ENCODE measurements at places on chromosomes 1 and 21.

DNA sequence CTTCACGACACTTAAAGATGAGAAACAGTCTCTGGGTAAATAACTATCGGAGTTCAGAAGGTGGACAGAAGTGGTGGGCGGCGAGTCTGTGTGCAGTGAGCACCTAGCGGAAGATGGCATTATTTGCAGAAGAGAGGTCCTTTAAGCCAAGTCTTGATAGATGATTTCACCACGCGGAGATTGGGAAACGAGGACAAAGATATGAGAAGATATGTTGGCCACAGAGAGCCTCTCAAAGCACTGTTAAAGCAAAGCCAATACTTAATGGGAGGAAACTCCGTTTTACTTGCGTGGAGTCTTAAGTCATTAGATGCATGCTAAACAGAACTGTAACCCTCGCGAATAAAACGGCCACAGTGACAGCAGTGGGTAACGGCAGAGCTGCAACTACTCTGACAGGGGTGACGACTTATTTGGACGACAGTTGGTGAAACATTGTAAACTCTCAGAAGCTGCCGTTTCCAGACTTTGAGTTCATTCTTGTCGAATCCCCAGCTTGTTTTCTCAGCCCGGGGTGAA is 577 bp upstream of the CEP350 start:
- DNase-seq = peak; percentile 32

GRCh38 chr1:246705368-246705767 is 18.8 kb upstream of the SCCPDH start:
- DNase-seq = no peak

DNA sequence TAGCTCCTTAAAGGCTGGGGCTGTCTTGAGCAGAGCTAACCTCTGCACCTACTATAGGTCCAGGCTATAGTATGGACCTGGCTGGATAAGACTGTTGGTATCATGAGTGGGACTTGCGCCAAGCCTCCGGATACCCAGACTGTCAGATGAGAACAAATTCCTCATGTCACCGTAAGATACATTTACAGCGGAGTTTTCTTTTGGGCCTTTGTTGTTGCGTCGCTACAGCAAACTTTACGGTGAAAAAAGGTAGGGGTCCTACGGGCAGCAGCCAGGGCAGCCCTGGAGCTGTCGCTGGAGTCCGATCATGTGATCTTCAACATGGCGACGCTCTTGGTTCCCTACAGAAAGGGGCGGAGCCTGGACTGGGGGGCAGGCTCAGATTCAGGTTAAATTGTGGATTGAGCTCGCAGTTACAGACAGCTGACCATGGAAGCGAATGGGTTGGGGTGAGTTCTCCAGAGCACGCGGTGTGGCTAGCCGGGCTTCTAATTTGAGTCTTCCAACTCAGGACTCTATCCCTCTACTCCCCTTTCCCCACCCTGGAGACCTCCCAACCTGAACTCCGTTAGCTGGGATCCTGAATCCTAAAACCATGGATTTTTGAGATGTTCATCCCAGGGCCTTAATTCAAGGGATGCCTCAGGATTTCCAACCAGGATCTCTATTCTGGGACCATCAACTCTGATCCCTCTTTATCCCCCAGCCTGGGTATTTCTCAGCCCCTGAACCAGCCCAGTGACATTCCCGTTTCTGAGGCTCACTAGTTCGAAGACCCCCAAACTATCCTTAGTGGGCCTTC is at the start of gene UROD:
Gene UROD (plus strand): TSS at position 418 of the 802 bp plus-strand sequence. CDS start 12 bp downstream, at position 430.
- DNase-seq = peak; percentile 84

DNA sequence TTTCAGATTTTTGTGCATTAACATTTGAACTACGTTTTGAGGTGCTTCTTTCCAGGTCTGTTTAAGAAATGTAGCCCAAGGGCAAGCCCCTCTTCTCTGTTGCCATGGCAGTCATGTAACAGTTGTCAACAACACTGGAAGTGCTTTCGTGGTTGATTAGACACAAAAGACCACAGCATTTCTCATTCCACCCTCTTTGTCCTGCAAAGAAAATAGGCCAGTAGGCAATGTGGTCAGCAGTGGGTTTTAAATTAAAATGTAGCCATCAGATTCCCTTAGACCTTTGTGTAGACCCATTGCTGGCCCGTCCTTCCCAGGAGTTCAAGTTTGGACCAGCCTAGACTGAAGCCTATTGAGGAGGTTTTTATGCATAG is 35.4 kb downstream of the VANGL1 start:
- no peak for DNase-seq

GRCh38 chr1:206736878-206737728 is 33.5 kb upstream of the IL19 start:
- DNase-seq = no peak

DNA sequence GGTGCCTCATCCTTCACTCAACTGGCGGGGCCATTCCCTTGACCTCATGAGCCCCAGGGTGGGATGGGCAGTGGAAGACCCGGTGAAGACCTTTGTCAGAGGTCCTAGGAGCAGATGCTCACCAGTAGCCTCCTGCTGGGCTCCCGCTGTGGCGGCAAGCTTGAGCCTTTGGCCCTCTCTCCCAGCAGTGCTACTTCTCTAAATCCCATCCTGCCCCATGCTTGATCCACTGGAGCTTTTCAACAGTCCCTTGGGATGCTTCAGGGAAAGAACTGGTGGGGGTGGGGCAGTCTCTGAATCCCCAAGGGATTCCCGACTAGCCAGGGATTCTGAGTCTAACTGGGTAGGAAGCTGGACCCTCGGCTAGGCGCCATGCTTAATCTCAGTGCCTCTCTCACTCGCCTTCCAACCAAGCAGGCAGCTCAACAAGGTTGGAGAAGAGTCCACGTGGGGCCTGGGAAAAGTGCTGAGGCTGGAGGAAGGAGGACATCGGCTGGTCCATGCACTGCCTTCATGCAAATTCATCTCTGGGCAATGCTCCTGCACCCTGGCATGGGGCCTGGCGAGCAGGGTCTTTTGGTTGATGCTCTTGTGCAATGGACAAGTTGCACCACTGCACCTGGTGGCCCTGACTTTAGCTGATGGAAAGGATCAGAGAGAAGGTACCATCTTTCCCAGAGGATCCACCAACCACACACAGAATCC is 190.3 kb downstream of the GRIK3 start:
- no peak for DNase-seq

DNA sequence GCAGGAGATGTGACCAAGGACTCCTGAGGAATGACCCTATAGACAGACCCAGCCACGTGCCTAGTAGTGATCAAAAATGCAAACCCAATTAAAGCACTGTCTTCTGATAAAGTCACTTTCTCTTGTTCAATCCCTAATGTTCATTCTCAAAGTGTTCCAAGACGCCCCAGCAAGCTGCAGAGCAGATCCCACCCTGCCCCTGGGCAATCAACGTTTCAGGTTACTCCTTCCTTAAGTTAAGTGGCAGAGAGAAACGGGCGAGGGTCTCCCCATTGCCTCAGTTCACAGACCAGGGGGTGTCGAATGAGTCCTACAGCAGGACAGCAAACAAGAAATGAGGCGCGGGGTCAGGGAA is 699 bp upstream of the RGS2 start:
- DNase-seq = peak; percentile 2

DNA sequence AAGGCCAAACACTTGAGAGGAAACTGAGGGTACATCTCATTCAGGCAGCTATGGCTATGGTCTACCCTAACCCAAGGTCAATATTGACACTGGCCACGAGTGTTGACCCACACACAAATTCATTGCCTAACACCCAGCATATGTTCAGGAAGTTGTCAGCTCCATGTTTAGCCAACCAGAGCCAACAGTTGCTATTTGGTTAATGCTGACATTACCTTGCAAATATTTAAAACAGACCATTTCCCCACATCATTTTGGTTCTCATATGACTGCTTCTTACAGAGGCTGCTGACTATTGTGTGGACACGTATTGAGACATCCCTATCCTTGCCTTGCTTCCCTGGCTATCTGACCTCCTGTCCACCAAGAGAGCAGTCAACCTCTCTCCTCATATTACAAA is 97.3 kb downstream of the LMX1A start:
- no peak for DNase-seq

- DNase-seq = no peak
These were observed 5.3 kb upstream of the MYOG start for GRCh38 chr1:203091199-203091477.

GRCh38 chr1:35931446-35932157 is 697 bp downstream of the AGO3 start:
- DNase-seq = no peak

GRCh38 chr1:238232084-238232710 is 341.5 kb upstream of the ZP4 start:
- no peak for DNase-seq

- DNase-seq = no peak
These were observed 3.8 kb downstream of the AGRN start for GRCh38 chr1:1023700-1024099.

DNA sequence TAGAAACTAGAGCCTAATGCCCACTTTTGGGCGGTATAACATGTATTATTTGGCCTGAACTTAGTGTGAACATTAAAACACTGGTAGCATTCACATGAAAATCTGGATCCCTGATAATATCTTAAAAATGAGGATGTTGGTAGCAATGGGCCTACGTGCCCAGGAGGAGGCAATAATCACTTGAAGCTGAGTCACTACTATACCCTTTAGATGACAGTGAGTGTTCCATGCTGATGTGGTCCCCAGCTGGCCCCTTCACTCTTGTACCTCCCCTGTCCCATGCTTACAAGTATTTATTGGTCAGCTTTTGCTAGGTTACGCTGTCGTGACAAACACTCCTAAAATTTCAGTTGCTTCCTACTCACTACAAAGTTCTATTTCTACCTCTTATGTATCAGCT is 23.0 kb upstream of the POU2F1 start:
- no peak for DNase-seq

- DNase-seq = peak; percentile 75
These were observed 1.2 kb upstream of the HIVEP3 start for GRCh38 chr1:41919764-41920397.

- DNase-seq = no peak
These were observed 36.6 kb downstream of the RGL1 start for GRCh38 chr1:183841550-183841949.

- peak; percentile 3 for DNase-seq
These were observed 563.9 kb upstream of the NR5A2 start for GRCh38 chr1:199463521-199464127.

DNA sequence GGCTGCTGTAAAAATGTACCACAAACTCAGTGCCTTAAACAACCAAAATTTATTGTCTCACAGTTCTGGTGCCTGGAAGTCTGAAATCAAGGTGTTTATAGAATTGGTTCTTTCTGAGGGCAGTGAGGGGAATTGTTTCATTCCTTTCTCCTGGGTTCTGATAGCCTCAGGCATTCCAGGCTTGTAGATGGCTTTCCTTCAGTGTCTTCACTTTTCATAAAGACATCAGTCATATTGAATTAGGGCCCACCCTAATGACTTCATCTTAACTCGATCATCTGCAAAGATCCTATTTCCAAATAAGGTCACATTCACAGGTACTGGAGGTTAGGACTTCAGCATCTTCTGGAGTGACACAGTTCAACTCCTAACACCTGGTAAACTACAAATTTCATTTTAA is 15.0 kb downstream of the CDKN2C start:
- no peak for DNase-seq

DNA sequence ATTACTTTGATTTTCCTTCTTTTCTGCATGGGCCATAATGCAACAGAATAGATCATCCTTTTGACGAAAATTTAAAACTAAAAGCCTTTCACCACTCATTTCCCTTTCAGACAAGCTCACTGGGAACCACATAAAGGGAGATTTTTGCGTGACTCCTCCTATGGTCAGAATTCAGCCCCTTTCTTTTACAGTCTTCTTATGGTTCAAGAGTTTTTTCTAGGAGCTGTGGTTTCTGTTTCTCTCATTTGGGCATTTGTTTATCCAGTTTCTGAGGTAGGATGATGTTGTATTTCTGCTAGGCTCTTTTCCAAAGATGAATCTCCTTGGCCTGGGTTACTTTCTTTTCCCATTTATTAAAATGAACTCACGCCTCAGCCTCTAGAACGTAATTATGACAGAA is 16.9 kb downstream of the RGS1 start:
- DNase-seq = no peak

- no peak for DNase-seq
These were observed 127.1 kb downstream of the C1orf21 start for GRCh38 chr1:184513966-184514365.

DNA sequence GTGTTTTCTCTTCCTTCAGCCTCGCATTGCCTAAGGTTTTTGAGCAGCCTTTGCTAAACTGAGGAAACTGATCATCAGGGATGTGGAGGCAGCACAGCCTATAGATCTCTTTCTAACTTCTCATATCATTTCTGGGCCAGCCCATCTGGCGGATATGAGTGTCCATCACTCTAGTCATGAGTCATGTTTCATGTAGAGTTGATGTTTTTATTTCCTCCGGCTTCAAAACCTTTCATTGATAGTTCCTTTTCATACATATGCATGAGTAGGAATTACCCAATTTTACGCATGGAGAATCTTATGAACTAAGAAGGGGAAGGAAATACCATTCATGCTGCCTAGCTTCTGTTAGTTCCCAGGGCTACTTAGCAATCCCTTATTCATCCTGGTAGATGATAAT is 66.3 kb downstream of the SPATA46 start:
- DNase-seq = no peak

- DNase-seq = no peak
These were observed 54.2 kb upstream of the DNAJC6 start for GRCh38 chr1:65255035-65255655.

GRCh38 chr1:78142736-78143135 is 97.0 kb downstream of the GIPC2 start:
- no peak for DNase-seq

GRCh38 chr1:162672622-162673260 is 40.5 kb downstream of the DDR2 start:
- no peak for DNase-seq

DNA sequence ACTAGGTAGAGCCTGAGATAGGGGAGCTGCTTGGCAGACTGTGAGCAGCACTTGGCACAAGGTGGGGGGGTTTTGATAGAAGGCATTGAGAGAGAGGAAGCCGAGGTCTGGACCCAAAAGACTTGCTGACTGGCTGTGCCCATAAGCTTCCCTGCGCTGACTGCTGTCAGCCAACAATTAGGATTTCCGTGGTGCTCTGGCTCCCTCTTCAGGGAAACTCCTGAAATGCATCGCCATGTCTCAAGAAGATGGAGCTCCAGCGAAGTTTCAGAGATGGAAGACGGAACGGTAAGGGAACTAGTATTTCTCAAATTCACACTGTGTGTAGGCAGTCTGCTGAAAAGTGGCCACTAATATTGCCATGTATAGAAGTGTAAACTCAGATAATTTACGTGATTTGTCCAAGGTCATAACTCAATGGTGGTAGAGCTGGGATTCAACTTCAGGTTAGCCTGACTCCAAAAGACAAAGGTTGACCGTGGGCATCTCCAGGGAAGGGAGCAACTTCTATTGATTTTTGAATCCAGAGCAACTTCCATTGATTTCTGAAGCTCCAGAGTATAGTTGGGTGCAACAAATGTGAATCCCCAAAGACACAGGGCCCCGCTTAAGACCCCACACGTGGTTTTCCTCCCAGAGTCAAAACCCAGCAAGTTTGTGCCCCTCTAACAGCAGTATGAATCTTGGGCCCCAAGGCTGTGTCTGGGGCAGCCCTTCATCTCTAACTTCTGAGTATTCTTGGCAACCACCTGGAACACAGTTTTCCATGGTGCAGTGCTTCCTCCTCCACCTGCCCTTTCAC is 44.5 kb upstream of the CRNN start:
- peak; percentile 86 for DNase-seq
